ENCODE measurements at places on chromosomes 5 and 9.

GRCh38 chr5:58462623-58463230 lies 2.8 kb upstream of the PLK2 start:
- no peak for DNase-seq

DNA sequence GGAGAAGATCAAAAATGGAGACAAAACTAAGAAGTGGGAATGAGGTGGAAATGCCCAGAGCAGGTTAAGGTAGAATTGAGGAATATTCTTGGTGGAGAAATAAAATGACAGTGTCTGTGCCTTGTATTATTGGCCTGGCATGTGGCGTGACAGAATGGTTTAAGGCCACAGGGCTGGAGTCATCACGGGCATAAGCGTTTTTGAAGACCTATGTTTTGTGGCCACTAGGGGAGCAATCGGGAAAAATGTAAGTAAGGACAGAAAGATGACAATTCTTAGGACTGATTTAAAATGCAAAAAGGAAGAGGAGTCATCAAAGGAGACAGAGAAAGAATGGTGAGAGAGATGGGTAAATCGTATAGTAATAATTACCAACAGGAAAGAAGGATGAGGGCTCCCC lies 72.2 kb upstream of the EPB41L4A start:
- DNase-seq = no peak

DNA sequence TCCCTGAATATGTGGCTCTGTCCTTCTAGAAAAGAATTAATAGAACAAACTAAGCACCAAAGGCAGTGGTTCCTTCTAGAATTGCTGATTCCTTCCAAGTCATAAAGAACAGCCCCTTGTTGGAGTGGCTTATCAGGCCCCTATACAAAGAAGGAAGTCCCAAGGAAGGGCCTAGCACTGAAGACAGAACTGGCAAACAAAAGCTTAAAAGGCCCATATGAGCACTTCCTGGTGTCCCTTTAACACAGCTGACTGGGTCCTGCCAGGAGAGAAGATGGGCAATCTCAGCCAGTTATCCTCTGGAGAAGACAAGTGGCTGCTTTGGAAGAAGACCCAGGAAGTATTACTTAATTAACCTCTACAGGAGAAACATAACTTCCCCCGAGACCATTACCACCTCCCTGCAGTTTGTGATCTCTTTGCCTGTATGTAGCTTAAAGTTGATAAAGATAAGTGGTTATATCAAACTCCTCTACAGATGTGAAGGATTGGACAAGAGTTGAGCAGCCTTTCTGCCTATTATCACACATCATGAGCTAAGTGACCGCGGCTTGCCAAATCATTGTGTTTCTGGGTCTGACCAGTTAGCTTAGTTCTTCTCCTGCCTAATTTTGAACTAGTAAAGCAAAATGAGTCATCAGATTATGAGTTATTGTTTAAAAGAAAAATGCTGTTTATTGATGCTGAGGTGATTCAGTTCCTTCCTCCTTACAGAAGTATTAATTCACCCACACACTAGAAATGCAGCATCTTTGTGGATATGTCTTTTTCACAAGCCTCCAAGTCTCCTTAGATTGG lies 13.3 kb upstream of the STING1 start:
- no peak for DNase-seq

GRCh38 chr5:95090774-95091173 lies 194.1 kb downstream of the MCTP1 start:
- no peak for DNase-seq

Data from NCI-H510A (cell line).